ENCODE measurements at places on chromosomes 6 and 20.

DNA sequence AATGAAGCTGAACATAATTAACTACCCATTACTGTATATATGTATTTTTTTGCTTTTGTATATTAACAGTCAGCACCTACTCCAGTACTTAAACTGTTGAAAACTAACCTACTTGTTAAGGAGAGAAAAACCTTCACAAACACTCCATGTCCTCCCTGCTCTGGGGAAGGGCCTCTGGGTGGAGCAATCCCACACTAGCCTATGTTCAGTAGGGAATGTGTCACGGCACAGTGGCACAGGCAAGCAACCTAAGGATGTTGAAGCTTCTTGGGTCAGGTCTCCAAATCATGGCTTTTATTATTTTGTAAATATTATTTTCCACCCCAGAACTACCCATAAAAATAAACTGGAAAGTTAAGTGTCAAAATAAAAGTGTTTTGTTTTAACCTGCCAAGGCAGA, 5.3 kb downstream of the MAN1A1 start:
- DNase-seq = no peak

- DNase-seq = no peak
These were observed 57.1 kb downstream of the PSMG4 start for GRCh38 chr6:3315841-3316240.

GRCh38 chr6:108091288-108091687, 16.7 kb upstream of the OSTM1 start:
- DNase-seq = no peak

GRCh38 chr20:61426352-61426751, 174.3 kb downstream of the CDH4 start:
- DNase-seq = no peak

- DNase-seq = no peak
These were observed 40.4 kb downstream of the TAB2 start for GRCh38 chr6:149357726-149358538.

GRCh38 chr6:63716169-63716568, 80.6 kb downstream of the PHF3 start:
- no peak for DNase-seq

GRCh38 chr20:43926287-43927050, 11.8 kb downstream of the TOX2 start:
- DNase-seq = no peak

DNA sequence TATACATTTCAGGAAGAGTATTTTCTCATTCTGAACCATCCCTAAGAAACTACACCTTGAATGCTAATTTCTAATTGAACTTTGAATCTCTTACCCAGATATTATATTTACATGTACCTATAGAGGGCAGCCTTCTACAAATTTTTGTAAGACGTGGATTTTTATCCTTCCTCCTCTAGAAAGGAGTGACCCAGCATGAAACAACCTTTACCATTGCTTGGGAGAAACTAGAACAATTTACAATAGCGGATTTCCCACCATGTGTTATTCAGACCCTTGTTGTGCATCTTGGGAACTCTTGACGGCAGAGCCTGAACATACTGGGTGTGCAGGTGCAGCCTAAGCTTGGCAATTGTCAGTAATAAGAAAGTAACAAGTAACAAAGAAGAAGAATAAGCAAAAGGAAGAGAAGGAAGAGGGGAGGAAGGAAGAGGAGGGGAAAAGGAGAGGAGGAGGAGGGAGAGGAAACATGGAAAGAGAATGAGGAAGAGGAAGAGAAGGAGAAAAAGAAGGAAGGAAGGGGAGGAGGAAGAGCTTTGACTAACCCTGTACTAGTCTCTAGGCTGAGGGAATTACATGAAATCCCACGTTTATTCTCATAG, 10.8 kb upstream of the TAAR1 start:
- DNase-seq = no peak

- no peak for DNase-seq
These were observed 3.1 kb downstream of the RAMACL start for GRCh38 chr6:166583230-166583965.

DNA sequence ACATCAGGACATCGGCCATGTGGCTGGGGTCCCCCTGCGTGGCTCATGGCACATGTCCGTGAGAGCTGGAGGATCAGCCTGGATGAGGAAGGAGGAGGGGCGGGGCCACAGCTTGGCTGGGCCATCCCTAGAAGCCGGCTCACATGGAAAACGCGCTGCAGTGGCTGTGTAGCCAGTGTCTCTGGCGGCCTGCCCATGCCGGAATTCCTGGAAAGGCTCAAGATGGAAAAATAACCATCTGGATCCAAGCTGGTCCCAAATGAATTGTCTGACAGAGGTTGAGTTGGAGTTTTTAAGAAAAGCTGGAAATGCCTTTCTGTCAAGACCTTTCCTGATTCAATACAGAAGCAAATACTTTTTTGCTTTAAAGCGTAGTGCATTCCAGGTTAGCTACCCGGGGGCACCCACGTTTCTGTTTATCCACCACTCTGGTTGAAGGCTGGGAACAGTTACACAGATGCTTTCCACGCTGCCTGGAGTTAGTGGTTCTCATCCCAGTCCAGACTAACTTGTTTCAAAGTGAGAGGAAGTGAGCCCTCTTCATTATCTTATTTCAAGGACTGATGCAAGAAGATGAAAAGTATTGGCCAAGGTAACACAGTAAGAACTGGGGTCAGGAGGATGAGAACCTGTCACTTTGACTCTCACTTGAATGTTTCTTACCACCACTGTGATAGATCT, 99.0 kb downstream of the GMPR start:
- DNase-seq = no peak

DNA sequence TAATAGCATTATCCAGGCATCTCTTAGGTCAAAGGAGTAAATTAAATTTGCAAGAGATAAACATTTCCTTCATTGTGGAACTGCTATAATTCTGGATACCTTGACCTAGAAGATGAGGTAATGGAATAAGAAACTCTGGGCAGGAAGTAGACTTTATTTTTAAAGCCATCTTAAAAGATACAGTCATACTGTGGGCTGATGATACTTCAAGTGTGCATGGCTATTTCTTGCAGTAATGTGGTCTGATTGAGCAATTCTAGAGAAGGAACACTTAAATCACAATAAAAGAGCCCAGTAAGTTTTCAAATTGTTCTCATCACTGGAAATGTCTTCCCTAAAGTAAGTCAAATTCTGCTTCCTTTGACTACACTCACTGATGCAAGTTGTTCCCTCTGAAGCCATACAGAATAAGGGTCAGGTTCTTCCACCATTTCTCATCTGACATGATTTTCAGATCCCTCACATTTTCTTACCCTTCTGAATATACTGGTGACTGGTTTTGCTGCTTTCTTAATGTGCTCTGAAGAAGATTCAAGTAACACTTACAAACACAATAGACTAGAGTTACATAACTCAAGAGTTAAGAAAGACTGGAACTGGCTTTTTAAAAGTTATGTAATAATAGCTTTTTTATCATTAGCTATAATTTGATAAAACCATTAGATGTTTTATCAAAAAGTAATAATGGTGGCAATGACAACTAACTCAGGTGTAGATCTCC, 62.6 kb upstream of the TMEM244 start:
- DNase-seq = no peak

DNA sequence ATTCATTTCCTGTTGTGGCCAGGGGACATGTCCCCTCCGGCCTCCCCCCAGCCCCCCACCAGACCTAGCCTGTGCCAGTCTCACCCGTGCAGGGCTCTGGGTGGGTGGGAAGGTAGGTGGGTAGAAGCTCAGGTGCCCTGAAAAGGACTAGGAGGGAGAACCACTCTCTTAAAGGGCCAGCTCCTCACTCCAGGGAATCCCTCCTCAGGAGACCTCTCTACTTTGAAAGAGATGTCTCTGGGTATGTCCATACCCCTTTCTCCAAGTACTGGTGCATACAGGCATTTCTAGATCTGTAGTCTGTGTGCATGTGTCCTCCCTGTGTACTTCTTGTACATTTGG, 60.8 kb upstream of the EPB41L1 start:
- no peak for DNase-seq

DNA sequence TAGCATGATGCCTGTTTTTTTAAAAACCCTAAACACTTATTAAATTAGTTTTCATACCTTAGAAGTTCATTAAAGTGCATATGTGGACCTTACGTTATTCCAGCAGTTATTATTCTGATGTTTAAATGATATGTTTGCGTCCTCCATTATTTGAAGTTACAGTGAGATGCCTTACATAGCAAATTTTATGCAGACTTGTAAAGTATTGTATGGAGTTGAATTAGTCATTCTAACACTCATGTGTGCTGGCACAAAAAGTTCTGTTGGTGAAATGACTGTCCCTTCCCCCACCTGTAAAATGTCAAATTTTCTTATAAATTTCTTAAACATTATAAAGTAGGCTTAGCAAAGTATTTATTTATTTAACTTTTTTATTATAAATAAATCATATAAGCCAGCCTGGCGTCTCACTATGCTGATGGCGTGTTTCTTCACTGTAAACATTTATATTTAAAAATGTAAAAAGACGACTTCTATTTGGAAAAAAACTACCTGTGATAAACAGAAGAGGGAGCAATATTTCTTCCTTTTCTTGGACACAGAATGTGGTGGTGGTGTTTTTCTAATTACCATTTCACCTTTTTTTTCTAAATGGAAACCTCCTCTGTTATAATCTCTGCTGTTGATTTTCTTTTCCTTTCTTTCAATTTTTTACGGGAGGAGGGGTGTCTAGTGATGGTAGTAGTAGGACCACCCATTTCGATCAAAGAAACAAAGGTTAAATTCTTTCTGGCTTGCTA, 155.4 kb downstream of the RFPL4B start:
- DNase-seq = no peak

- no peak for DNase-seq
These were observed 17.2 kb downstream of the STK35 start for GRCh38 chr20:2118783-2119182.

GRCh38 chr20:44174996-44175765, 11.8 kb downstream of the JPH2 start:
- no peak for DNase-seq

DNA sequence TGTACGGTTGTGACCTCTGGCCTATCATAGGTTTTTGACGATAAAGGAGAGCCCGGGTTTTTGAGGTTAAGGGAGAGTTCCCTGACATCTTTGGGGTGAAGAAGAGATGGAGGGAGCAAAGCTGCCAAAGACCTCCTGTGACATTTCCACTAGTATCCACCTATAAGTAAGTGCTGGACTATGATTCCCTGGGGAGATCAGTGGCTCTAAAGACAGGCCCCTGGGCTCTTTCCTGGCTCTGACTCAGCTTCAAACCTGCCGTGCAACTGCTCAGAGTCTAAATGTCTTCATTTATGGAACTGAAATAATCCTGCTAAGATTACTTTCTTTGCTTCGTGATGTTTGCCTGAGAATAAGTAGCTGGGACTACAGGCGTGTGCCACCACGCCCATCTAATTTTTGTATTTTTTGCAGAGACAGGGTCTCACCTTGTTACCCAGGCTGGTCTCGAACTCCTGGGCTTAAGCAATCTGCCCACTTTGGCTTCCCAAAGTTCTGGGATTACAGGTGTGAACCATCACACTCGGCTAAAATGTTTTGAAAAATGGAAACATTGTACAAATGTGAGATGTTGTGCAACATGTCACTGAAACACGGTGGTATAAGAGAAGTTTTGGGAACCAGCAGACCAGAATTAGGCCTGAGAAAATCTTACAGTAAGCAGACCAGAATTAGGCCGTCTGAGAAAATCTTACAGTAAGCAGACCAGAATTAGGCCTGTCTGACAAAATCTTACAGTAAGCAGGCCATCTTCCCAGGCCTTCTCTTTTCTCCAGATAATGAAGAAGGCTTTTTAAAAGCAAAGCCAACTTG, 1.1 kb upstream of the PAQR8 start:
- no peak for DNase-seq

- no peak for DNase-seq
These were observed 56.4 kb upstream of the GPR31 start for GRCh38 chr6:167214206-167214605.

- DNase-seq = no peak
These were observed 336.1 kb upstream of the POU3F2 start for GRCh38 chr6:98498144-98498775.

DNA sequence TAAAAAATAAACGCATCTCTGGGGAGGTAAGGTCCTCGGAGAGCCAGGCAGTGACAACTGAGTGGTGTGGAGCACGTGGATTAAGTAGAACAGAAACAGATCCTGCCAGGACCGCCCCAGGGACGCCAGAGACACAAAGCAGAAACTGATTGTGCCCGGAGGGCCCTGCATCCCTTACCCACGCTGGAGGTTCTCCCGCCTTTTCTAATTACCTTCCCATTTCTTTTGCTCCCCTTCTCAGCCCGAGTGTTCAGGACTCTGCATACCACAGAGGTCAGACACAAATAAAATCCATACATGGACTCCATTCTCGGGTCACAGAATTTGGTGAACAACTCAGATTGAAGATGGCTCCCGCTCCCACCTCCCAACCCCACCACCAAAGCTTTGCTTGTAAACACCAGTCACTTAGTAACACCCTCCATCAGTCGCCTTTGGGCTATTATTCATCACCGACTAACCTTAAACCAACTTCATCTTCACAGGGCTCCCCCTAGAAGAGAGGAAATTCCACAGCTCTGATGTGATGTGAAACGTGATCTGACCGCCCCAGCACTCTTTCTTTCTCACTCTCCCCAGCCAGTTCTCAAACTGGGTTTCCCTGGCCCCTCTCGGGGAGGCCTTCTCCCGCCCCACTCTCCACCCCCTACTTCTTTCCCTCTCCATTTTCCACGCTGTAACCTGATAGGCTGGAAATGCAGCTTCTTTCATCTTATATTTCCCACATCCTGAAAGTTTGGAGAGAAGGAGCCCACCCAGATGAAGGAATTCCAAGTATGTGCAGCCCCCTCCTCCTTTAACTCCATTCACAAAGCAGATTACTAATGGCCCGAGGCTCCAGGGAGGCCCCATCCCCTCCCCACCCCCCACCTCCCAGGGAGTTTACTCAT, 32.5 kb upstream of the PIM1 start:
- DNase-seq = no peak

- DNase-seq = no peak
These were observed 128.5 kb downstream of the TPBG start for GRCh38 chr6:82492134-82492533.

DNA sequence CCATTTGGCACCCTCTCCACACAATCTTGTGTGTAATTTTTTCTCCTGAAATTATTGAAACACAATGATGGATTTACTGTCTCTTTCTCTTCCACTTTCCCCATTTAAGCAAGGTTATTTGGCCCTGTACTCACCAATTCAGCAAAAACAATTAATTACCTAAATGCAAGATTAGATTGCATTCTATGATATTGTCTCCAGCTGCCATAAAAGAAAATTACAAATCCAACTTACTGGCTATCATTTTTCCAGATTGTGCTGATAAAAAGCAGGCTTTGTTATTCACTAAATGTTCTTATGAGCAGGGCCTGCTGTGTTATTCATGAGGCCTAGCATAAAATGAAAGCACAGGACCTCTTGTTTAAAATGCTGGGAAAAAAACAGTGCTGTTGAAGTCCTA, 95.8 kb upstream of the IRAK1BP1 start:
- no peak for DNase-seq

DNA sequence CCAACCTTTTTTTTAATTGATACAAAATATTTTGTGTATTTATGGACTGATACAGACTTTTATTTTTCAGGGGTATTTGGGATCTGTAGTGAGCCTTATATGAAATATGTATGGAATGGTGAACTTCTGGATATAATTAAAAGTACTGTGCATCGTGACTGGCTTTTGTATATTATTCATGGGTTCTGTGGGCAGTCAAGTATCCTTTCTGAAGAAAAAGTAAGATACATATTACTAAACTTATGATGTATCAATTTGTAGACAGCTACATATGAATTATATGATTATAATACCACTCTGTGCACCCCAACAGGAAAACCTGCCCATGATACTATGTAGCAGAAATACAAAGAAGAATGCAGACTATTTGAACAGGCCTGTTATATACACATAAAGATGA, 47.2 kb downstream of the FIG4 start:
- DNase-seq = no peak

GRCh38 chr6:109939654-109940053, 38.5 kb upstream of the GPR6 start:
- no peak for DNase-seq

GRCh38 chr6:15504040-15504495, 158.8 kb downstream of the DTNBP1 start:
- DNase-seq = no peak
